ENCODE measurements at places on chromosomes 5 and 9.

- DNase-seq: no peak
Measured at GRCh38 chr5:9015260-9015936, 530.5 kb downstream of the SEMA5A start.

DNA sequence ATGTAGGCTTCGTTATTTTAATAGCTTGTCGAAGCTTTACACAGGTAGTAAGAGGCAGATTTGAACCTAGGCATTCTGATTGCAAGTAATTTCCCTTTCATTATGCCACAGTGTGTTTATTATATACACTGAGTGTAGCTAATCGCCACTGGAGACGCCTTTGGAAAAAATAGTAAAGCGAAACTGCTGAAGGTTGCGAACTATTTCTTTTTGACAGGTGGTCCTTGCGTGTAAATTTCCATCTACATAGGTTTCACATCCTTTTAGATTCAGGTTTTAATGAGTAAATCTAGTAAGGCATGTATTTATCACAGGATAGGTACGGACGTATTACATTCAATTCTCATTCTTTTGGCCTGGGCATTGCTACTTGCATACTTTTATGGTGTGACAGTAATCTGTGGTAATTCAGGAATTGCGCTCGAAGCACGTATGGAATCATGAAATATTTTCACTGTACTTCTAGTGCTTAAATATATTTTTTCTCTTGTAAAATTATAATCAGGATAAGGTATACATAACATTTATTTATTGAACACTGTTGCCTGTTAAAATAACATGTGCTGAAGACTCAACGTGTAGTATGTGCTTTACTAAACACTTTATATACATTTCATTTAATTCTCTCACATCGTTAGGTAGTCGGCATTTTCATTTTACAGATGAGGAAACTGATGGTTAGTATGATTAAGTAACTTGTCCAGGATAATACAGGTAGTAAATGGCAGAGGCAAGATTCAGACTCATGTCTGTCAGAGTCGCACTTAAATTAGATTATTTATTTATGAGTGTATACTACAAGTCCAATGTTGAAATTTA lies 1.8 kb downstream of the MARCHF6 start:
- no peak for DNase-seq

GRCh38 chr5:170630711-170631141 lies 126.9 kb downstream of the KCNIP1 start:
- DNase-seq: no peak

DNA sequence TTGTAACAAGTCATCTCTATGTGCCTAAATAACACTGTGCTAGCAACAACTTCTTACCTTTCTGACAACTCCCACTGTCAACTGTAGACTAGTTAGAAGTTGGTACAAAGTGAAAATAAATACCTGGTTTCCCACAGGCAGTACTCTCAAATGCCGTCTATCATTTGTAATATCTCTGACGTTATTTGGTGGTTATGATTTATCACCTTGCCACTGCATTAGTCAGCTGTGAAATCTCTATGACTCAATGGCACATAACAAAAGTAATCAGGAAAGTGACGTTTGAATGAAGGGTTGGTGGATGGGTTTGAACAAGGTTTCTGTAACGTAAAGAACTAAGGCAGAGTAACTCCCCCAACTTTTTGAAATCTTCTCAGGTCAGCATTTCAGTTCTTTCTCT lies 592.3 kb downstream of the MAT2B start:
- DNase-seq: no peak

DNA sequence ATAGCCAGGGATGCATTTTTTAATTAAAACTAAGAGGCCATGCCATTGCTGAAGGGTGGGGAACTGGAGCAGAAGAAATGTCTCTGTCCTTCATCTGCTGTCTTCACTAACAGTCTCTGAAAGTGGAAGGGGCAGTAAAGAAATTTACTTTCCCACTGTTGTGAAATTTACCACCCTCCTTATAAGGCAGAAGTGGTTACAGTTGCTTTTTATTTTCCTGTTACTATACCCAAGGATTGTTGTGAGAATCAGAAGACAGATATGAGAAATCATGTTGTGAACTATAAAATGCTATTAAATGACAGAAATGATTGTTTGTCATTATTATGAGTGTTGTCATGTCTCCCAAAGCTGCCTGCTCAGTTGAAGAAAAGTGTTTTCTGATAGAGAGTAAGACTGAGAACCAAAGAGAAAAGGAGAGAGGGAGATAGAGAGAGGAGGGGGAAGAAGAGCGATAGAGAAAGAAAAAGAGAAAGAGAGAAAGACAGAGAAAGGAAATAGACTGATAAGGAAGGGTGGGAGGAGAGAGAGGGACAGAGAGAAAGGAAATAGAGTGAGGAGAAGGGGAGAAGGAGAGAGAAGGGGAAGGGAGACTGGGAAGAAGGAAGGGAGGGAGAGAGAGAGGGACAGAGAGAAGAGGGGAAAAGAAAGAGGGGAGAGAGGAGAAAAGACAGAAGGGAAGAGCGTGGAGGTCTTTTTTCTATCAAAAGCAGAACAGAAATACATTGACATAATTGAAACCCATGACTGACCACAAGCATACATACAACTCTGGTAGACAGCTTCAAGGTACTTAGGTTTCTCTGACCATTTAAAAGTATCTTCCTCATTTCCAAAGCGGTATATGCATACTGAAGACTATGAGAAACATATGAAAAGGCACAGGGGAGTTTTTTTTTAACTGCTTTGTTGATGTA lies 22.5 kb downstream of the SEC61B start:
- no peak for DNase-seq

GRCh38 chr9:135178498-135178897 lies 91.0 kb downstream of the OLFM1 start:
- DNase-seq: no peak

- DNase-seq: no peak
Measured at GRCh38 chr5:109878887-109879286, 189.2 kb downstream of the MAN2A1 start.

DNA sequence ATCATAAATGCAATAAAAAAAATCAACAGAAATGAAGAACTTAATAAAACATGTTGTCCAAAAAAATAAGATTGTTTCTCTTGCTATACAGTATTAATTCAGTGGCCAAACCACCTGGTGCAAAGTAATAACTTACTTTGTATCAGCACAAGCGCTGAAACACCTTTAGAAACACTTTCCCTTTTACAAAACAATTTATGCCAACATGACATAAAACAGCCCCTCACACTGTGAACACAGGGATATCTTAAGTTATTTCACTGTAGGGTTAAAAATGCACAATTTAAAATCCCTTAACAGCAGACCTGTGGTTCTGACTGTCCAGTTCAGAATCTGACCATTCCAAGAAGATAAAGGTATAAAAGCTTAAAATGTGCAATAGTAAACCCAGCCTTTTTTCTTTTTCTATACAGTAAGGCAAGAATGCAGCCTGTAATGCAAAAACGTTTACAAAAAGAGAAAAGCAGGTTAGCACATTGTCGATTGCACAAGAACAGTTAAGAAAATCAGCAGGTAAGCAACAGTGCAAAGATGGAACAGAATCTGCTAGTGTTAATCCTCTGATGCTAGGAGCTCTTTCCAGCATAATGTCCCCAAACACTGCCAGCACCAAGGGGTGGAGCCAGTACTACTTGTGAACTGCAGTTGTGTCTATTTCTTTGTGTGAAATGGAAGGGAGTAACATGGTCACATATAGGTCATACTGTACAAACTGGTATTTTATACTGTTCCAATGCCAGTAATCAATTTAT lies 21.6 kb downstream of the RAB14 start:
- no peak for DNase-seq

DNA sequence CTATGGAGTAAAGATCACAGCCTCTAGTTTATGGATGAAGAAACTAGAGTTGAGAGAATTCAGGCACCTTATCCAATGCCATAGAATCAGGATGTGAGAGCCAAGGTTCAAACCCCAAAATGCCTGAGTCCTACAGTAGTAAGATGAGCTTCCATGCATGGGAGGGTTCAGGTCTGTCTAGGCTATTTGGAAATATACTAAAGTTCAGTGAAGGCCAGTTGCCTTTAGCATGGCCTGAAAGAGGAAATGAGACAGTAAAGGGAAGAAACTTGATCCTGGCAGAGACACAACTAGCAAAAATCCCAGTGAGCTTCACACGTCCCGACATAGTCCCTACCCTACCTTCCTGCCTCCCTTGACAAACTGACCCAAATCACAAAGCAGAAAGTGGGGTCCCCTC lies 317.0 kb downstream of the RASEF start:
- no peak for DNase-seq

DNA sequence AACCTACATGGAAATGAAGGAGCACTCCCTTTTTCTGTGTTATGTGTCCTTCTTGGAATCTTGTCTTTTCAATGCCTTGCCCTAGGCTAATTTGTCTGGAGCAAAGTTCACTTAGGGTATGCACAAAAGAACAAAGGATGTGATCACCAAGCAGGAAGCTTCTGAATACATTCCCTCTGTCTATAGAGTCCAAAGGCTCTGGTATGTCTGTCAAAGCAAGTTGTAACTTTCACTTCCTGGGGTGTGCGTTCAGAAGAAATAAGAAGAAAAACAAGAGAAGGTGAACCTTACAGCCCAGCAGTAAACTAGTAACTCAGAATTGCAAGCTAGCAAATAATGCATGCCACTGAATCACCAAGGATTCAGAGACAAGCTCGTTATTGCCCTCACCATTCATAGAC lies 31.7 kb upstream of the CDH6 start:
- no peak for DNase-seq

- no peak for DNase-seq
Measured at GRCh38 chr9:100409176-100409556, 17.8 kb upstream of the MSANTD3 start.

DNA sequence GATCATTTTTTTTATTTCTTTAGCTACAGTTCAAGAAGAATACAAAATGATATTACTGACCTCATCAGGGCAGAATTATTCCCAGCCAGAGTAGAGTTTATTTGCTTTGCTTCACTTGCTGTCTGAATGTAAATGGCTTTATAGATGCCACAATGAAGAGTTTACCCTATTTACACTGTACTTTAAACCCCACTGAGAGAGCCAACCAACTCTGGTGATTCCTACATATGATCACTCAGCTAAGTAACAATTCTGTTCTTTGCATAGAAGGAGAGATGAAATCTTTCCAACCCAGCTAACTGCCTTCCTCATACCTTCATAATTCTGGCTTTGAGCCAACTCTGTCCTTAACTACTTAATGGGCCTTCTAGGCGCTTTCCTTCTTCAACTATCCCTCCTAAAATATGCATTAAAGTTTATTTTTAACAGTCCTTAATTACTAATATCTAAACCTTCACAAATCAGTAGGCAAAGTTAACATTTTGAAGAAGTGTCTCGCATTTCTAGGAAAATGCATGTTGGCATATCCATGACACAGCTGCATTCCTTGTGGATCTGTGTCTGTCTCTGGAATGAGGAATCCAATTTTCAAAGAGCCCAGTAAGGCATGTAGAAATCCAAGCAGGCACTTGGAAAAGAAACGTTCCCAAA lies 284.8 kb upstream of the GRAMD2B start:
- DNase-seq: no peak

- no peak for DNase-seq
Measured at GRCh38 chr5:37717613-37718431, 122.0 kb downstream of the GDNF start.

GRCh38 chr5:143168171-143168741 lies 235.2 kb downstream of the NR3C1 start:
- DNase-seq: no peak

- no peak for DNase-seq
Measured at GRCh38 chr5:146725025-146725424, 153.5 kb downstream of the PPP2R2B start.

- no peak for DNase-seq
Measured at GRCh38 chr9:110521206-110521605, 58.3 kb downstream of the SVEP1 start.

GRCh38 chr5:6868171-6868570 lies 154.9 kb downstream of the TENT4A start:
- DNase-seq: no peak

DNA sequence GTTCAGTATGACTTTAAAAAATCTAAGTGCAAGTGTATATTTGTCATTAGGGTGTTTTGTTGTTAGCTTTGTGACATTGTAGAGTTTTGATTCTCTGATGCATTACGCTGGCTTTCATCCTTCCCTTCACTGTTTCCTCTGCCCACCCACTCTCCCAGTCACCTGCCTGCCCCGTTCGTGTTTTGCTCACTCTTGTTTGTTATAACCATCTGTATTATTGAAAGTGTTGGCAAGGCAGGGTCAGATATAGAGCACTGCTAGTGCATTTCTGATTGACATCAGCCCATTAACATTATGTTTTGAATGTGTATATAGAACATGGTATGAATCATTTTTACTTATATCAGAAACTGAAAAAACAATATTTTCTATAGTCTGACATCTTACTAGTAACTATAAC lies 27.3 kb downstream of the SCGB3A1 start:
- peak; percentile 7 for DNase-seq

DNA sequence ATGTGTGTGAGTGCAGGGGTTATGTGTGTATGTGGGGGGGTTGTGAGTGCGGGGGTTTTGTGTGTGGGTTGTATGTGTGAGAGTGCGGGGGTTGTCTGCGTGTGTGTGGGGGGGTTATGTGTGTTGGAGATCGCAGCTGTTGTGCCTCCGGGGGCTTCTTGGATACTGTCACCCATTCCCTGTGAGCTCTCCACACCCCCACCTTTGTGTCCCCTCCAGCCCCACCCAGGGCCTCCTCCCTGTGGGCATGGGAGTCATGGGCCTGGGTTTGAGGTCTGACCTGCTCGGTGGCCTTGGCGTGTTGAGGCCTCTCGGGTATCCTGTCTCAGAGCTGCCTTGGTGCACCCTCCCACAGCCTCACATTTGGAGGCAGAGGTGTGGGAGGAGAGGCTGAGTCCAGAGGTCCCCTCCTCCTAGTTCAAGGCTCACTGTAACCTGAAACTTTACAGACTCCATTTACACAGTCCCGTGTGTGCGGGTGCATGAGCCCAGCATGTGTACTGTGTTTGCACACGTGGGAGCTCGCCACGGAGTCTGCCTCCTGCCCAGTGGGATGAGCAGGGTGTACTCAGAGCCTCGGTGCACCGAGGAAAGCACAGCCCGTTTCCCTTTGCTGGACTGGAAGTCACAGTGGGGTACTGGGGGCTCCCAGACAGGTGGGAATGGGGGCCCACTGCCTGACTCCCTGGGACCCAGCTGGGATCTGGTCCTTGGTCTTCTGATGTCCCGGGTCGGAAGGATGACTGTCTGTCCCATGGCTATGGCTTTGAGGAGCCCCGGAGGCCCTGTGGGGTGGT lies 43.4 kb downstream of the RXRA start:
- no peak for DNase-seq

DNA sequence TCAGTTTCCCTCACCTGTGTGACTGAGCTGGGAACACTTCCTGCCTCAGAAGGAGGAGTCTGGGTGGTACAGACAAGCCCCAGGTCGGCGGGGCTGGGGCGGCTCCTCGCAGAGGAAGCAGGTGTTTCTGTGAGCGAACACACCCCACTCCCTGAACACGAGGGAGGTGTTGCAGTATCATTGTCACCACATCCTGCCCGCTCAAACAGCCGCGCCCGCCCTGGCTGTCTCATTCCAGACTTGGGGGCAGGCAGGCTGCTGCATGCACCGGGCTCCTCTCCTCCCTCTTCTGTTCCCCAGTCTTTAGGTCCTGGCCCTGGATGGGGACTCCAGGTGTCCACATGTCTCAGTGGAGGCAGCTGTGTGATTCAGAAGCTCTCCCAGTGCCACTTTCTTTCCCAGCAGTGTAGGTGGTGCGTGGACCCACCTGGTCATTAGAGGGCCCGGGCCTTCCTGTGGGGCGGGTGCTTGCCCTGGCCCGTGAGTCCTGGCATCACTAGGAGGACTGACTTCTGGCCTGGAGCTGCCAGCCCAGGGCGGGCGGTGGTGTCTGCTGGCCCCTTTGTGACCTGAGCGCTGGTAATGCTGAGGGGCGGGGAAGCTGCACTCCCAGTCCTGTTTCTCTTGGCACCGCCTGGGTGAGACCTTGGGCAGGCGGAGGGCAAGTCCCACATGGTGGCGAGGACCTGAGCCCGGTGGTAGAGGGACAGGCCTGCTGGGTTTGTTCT lies 18.3 kb upstream of the PHYHD1 start:
- DNase-seq: peak; percentile 84
